ENCODE measurements at places on chromosomes 16 and 17.

DNA sequence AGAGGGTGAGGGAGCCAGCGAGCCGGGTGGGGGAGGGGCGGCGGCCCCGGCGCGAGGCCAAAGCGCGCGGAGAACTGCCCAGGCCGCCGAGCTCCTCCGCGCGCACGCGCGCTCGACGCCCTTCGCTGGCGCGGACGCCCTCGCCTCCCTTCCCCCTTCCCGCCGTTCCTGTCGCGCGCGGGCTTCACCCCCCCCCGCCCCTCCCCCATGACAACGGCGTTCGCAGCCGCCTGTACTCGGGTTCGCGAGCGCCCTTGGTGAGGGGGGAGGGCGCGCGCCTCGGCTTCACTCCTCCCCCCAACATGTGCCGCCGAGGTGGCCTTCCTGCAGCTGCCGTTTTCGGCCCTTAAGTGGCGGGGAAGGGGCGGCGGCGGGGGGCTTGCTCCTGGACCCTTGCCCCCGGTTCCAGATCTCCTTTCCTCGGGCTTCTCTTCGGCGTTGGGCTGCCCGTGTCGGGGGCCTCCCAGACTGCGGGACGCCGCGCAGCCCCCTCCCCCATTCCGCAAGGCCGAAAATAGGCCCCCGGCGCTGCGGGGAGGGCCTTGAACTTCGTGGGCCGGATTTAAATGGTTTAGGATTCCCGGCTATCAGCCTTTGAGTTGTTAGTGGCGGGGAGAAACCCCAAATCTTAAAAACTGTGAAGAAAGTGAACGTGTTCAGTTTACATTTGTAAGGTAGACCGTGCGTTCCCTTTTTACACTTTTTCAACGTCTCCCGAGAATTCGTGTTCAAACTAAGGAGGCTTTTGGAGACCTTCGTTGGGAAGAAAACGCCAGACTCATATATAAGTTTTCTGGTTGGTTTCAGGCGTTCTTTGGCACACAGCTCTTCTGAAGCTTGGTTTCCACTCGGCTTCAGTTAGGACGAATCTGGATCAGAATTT is 653 bp downstream of the SRRM2 start:
- DNase-seq, result peak; percentile 80

DNA sequence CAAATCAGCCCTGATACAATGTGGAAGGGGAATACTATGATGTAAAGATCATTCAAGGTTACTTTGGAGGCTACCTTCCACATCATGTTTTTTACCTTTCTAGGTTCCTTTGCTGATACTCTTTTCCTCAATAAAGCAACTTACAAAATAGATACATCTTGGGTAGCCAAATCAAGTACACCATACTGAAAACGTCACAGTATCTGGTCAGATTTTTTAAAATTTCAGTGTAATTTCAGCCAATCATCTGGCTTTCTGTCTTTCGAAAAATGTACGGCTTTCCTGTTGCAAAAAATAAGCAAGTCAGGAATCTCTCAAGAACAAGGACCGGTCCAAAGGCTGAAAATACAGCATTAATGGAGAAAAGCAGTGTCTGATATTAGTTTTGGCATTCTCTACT is 15.6 kb upstream of the MED13 start:
- DNase-seq, result no peak

DNA sequence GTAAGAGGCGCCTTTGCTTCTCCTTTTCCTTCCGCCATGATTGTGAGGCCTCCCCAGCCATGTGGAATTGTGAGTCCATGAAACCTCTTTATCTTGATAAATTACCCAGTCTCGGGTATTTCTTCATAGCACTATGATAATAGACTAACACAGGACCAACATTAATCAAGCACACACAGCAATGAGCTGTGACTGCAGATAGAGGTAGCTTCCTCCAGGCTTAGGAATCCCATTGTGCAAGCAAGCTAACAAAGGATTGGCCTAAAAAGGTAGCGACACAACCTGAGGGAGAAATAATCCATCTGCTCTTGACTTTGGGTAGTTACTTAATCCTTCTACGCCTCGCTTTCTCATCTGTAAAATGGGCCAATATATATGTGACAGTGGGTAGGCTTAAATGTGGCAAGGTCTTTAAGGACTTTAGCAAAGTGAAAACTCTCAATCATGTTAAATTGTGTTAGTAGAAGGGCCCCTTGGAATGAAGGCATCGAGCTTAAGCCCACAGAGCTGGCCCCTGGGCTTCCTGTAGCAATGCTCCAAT is 393.6 kb downstream of the SOX9 start:
- no peak for DNase-seq

DNA sequence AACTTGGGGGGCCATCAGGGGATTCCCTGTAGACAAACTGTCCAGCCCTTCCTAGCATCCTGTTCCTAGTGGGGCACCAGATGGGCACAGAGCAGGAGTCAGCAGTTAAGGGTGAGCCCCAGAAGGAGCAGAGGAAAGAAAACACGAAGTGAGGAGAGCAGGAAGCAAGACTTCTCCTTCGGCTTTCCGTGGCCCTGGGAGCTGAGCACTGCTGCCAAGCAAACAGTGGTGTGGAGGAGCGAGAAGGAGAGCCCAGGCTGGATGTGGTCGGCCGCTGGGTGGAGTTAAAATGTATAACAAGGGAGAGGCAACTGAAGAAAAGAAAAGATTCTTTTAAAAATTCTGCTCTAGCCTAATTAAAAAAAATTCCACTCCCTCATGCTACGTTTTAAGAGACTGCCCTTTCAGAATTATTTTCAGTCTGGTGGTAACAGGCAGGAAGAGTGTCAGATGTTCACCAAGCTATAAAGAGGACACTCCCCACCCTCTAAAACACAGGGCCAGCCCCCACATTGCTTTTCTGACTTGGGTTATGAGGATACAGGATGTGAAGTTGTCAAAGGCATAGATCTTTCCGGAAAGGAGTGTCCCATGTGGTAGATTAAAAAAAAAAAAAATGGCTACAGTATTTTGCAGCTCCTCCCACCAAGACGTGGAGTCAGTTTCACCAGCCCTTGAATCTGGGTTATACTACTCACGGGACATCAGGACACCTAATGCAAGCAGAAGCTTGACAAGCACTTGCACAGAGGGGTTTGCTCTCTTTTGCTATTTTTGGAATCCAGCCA is 74.9 kb upstream of the ZFHX3 start:
- DNase-seq, result no peak

DNA sequence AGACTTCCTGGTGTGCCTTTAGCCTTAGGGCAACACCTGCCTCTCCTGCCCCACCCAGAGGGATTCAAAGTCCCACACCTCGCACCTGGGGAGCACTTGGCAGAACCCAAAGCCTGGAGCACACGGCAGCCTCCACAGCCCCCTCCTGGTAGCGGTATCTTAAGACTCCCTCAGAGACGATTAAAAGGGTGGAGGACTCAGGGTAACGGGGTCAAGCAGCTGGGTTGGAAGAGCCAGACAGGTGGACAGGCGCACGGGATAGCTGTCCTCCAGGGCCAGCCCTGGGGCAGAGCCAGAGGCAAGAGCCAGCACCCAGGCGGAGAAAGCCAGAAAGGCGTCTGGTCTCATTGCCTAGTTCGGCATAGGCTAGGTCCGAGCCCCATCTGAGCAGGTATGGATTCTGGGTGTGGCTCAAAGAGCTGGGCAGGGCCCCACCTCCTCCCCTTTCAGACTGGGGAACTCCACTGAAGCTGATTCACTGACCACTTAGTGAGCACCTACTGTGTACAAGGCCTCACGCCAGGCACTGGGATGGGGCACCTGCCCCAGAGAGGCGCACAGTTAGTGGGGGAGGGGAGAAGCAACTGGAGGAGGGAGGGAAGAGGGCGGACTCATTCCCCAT is 55.0 kb upstream of the MEAK7 start:
- no peak for DNase-seq
